SK-N-SH (cell line): ENCODE measurements at places on chromosomes 13 and 19. TPM values are rescaled to one million over a fixed set of nuclear protein-coding genes. Genes with fewer than 3 reads are reported as not detected.

GRCh38 chr19:3007975-3008374, 21.1 kb downstream of the TLE2 start:
- DNase-seq: no peak

DNA sequence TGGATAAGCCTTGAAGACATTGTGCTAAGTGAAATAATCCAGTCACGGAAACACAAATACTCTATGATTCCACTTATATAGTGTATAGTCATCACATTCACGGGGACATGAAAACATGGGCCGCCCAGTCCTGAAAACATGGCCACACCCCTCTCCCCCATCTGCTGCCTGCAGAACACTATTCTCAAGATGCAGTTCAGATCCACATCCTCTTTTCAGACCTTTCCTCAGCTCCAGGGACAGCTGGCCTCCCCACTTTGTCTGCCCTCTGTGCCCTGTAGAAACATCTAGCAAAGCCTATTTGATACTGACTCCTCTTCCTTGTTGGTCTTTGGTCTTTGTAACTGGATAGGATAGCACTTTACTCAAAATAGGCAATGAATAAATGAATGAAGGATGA, 8.3 kb downstream of the RFX2 start:
- DNase-seq: no peak

DNA sequence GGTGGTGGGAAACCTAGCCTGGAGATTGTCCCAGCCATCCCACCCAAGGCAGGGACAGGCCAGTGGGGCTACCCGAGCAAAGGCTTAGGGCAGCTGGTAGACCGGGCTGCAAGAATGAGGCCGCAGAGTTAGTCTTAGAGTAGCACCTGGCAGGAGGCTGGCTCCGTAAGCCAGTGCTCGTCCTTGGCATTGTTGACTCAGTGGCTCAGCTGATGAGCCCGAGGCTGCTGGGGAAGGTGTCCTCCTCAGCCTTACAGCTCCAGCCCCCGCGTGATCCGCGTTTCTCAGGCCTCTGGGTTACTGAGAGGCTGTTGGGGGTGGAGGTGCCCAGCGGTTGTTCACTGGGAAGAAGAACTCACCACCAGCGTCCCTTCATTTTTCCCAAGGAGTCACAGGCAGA, 24.7 kb downstream of the PPP1R37 start:
- DNase-seq: no peak

DNA sequence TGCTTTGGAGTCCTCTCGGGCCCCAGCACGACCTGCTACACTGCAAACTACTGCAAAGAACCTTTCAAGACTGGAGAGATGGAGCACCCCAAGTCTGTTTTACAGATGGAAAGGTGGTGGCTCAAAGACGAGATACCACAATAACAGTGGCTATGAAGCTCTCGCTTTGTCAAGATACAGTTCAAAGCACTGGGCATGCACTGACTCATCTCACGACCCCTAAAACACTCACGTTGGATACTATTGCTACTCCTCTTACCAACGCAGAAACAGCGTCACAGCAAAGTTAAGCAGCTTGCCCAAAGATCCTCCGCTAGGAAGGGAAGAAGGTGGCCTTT, 24.0 kb upstream of the LAIR1 start:
- no peak for DNase-seq

DNA sequence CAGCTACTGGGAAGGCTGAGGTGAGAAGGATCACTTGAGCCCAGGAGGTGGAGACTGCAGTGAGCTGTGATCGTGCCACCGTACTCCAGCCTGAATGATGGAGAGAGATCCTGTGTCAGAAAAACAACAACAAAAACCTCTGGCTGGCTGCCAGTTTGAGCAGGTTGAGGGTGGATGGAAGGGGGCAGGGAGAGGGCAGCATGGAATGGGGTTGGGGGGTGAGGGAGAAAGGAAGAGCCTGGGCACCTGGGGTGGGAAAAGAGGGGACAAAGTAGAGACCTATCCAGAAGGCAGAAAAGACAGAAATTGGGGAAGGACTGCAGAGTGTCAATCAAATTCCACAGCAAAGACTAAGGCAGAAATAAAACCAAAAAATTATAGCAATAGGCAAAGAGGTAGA, 4.7 kb downstream of the SLC1A5 start:
- no peak for DNase-seq

The GPR12 gene
- not detected in 2 replicates for polyA plus RNA-seq
